Breast epithelium (tissue), 4 donors: ENCODE measurements at places on chromosomes 12 and 14. TPM values are rescaled to one million over a fixed set of nuclear protein-coding genes. Genes with fewer than 3 reads are reported as not detected.

- no peak for DNase-seq
Observed at GRCh38 chr12:39499296-39499695, 56.4 kb upstream of the KIF21A start.

- DNase-seq = no peak
Observed at GRCh38 chr14:68450391-68451120, 342.3 kb downstream of the ZFP36L1 start.

- no peak for DNase-seq
Observed at GRCh38 chr14:51394384-51394783, 154.3 kb downstream of the TMX1 start.

DNA sequence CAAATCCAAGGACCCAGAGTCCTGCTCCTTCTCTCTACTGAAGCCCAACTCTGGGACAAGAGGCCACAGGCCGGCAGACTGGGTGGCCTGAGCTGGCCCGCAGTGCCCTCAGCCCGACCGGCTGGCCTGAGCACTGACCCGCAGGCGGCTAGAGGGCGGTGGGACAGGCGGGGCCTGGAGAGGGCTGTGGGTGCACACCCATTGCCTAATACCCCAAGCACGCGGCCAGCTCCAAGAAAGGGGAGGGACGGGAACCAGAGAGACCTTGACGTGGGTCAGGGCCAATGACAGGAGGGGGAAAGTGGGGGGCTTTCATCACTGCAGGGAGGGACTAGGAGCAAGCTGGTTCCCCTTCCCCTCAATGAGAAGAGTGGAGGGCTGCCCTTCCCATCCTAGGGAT lies 2.0 kb upstream of the WNT10B start:
- DNase-seq = no peak

The SPTB gene
- total RNA-seq = 2.6 TPM

DNA sequence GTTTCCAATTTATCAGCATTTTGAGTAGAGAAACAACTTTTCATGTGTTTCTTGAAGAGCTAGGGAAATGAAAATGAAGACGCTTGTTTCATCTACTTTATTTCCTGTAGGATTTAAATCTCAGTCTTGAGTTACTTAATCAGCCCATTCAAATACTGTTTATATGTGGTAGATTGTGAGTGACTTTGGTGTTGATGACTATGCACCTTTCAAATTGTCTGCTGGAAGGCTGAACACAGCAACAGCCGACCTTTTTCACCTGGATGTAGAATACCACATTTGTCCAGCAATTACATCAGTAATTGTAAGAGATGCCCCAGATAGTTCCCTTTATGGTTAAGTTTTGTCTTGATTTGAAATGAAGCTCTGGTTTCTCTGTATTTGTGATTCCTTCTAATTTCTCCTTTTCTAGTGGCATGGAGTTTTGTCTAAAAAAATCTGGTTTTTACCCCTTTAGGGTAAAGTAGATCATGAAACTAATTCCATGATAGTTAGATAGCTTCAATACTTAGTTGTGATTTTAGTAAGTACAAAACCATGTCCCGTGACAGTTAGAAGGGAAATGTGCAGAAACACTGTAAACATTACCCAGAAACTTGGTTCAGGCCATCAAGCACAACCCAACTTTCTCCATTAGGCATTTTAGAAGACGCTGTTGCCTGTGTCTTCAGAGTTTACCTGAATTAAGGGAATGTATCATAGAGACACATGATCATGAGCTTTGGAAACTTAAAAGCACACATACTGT lies 165.0 kb downstream of the SRGAP1 start:
- DNase-seq = no peak

GRCh38 chr14:61644834-61645233 lies 50.5 kb upstream of the HIF1A start:
- no peak for DNase-seq

GRCh38 chr12:9763025-9763424 lies 2.3 kb upstream of the CD69 start:
- no peak for DNase-seq

DNA sequence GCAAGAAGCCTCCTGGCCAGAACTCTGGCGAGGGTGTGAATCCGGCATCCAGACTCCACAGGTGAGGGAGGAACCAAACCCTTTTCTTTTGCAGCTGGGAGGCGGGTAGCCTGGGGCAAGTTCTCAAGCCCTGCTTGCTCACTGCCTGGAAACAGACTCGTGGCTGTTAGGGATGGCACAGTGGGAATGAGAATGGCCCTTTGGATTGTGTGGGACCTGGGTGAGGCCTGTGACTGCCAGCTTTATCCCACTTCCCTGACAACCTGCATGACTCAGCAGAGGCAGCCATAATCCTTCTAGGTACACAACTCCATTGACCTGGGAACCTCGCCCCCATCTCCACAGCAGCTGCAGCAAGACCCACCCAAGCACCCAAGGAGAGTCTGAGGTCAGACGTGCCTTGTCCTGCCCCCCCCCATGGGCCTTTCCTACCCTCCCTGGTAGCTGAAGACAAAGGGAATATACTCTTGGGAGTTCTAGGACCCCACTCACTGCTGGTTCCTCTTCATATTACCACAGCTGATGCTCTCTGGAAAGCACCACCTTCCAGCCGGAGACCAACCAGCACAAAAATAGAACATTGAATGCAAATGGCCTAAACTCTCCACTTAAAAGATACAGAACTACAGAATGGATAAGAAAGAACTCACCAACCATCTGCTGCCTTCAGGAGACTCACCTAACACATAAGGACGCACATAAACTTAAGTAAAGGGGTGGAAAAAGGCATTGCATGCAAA lies 5.1 kb upstream of the GPR33 start:
- DNase-seq = no peak

GRCh38 chr14:47223656-47224055 lies 451.7 kb downstream of the MDGA2 start:
- DNase-seq = no peak

DNA sequence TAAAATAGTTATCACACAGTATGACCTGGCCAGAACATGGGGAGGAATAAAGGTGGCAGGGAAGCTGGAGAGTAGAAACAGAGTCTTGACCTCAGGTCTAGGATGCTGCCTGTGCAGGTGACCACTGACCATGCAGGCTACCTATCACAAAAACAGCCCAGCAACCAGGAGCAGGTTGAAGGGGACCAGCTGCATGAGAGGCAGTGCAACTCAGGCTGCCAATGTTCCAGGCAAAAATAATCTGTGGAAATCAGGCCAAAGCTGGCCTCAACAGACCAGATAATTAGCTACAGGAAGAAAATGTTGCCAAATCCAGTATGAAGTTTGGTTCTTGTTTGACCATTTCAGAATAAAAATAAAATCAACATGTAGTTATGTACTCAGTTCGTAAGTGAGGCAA lies 72.6 kb downstream of the PDE6H start:
- no peak for DNase-seq

The CARMIL3 gene
- 0.98 TPM for total RNA-seq

The GATC gene
- total RNA-seq = 32.5 TPM
